ENCODE measurements at places on chromosomes 12 and 14.

GRCh38 chr14:105084741-105085571 lies 19.7 kb upstream of the GPR132 start:
- DNase-seq = no peak

GRCh38 chr14:61484826-61485584 lies 163.6 kb downstream of the PRKCH start:
- no peak for DNase-seq

- no peak for DNase-seq
These were observed 2.1 kb downstream of the PNMA1 start for GRCh38 chr14:73712071-73712506.

DNA sequence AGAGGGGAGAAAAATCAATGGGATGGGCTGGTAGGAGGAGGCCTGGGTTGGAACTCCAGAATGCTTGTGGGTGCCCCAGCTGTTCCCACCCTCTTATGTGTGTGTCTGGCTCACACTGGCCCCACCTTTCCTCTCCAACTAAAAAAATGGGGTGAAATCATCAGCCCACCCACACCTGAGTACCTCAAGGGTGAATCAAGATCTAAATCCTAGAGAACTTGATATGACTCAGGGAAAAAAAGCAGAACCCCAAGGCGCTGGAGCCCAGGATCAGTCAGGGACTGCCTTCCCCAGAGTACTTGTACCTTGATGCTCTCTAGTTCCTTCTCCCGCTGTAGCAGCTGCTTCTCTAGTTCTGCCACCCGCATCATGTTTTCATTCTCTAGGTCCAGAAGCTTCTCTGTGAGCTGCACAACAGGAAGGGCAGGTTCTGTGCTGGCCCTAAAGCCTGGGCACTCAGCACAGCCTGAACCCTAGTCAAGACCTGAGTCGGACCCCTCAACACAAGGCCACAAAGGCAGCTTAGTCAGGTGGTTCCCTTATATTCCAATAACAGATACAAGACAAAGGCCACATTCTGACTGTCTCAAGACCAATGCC lies 29.7 kb downstream of the PRPF40B start:
- DNase-seq = no peak

DNA sequence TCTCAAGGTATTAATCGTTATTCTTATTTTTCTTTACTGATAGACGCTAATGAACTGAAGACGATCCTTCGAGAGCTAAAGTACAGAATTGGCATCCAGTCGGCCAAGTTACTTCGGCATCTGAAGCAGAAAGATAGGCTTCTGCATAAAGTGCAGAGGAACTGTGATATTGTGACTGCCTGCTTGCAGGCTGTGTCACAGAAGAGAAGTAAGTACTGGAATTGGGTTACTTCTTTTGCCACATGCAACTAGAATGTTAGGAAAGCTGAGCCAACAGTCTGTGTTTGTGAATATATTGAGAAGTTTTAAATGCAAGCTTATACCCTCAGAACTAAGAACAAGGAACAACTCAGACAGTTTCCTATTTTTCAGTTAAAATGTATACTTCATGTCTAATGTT lies 26.6 kb upstream of the GNS start:
- DNase-seq = no peak
